ENCODE measurements at places on chromosomes 1 and 21. TPM values are rescaled to one million over a fixed set of nuclear protein-coding genes. Genes with fewer than 3 reads are reported as not detected.

DNA sequence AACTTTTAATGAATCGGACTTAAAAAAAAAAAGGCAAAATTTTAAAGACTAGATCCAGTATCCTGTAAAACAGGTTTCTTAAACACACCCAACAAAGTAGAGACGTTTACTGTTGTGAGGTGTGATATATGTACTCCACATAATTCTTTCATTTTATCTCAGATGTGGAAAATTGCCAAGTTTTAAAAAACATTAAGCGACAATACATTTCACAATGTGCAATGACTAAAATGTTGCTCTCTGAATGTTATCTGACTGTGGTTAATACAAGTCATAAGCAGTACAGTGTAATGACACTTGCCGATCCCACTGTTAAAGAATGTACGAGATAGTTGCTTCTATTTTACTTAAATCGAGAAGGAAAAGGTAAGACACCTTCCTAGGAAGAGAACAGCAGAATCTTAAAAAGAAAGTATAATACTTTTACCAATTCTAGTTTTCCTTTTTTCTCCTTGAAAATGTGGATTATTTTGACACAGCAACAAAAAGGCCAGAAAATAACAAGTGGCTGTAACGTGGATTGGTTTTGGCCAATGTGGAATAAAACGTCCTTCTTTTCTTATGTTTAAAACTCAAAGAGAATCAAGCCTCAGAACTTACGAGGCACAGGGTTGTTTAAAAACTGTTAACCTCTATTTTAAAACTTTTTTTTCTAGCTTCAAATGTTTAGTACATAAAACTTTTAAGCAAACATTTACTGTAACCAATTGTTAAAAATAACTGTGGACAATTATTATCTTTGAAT lies 51.4 kb downstream of the TP53BP2 start:
- no peak for DNase-seq

DNA sequence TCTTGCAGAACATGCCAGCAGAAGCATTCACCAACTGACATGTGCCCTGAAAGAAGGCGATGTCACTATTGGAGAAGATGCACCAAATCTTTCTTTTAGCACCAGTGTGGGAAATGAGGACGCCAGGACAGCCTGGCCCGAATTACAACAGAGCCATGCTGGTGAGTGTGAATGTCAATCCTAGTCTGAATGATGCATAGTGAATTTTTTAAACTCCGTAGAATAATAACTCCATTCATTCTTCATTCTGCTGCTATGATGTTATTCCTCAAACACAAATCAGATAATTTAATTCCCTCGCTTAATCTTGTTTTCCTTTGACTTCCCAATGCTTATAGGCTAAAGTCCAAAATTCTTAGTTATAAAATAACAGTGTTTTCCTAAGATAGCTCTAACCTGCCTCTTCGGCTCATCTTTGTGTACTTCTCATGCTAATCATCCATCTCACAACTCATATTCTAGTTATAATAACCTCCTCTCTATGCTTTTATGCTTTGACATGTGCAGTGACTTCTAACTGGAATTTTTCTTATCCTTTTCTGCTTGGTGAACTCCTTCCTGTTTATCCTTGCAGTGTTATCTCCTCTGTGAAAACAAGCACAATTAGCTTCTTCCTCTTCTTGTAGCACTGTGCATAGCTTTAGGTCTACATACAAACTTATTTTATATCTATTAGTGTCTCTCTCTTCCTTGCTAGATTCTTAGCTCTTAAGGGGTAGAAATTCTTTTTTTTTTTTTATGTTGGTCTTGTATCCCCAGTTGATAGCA lies 14.4 kb downstream of the SDCCAG8 start:
- no peak for DNase-seq

DNA sequence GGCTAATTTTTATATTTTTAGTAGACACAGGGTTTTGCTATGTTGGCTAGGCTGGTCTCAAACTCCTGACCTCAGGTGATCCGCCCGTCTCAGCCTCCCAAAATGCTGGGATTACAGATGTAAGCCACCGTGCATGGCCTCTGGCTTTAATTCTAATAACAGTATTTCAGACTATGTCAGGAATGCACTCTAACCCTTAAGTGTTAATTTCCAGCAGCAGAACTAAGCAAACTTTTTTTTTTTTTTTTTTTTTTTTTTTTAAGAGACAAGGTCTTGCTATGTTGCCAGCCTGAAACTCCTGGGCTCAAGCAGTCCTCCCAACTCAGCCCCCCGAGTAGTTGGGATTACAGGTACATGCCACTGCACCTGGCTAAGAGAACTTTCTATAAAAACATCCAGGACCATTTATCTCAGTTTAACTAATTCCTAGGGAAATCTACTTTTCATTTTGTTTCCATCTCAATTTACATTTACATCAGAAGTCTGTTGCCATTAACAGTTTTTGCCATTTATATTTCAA lies 6.5 kb downstream of the DCAF8 start:
- DNase-seq: no peak

DNA sequence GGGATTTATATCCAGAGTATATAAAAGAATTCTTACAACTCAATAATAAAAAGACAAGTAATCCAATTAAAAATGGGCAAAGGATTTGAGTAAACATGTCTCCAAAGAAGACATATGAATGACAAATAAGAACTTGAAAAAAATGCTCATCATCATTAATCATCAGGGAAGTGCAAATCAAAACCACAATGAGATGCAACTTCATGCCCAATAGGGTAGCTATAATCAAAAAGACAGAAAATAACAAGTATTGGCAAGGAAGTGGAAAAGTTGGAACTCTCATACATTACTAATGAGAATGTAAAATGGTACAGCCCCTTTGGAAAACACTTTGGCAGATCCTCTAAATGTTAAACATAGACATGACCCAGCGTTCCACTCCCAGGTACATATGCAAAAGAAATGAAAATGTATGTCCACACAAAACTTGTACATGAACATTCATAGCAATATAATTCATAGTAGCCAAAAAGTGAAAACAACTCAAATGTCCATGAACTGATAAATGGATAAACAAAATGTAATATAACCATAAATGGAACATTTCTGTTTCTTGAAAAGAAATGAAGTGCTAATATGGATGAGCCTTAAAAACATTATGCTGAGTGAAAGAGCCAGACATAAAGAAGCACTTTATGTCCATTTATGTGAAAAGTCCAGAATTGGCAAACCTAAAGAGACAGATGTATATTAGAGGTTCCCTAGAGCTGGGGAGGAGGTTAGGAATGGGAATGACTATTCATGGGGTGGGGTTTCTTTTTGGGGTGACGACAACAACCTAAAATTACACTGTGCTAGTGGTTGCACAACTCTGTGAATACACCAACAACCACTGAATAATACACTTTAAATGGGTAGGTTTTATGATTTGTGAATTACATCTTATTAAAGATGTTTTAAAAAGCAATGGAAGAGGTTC lies 259.7 kb downstream of the RHOU start:
- DNase-seq: no peak

GRCh38 chr1:12553963-12554362 lies 64.0 kb downstream of the DHRS3 start:
- no peak for DNase-seq

DNA sequence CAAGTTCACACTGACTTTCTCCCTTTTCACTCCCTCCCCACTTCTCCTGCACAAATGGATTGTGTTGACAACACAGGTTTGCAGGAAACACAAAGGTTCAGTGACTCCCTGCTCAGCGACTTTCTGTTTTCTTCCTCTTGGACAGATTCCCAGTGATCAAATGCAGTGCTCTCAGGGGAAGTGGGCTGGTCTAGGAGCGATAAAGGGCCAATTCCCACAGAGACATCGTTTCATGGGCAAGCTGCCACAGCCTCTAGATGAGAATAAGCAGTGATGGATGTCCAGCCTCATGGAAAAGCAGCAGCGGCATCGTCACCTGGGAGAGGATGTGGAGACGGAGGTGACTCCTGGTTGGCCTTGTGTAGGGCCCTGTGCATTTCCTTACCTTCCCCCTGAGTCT lies 30.6 kb downstream of the FYB2 start:
- peak; percentile 49 for DNase-seq

- DNase-seq: no peak
These were observed 199.1 kb upstream of the TMPRSS15 start for GRCh38 chr21:18602711-18603110.

- DNase-seq: no peak
These were observed 6.0 kb upstream of the CD55 start for GRCh38 chr1:207315435-207315834.

- DNase-seq: no peak
These were observed 49.1 kb upstream of the CPLANE2 start for GRCh38 chr1:16286122-16286521.

- DNase-seq: no peak
These were observed 86.2 kb downstream of the ZBTB18 start for GRCh38 chr1:244137276-244137675.

DNA sequence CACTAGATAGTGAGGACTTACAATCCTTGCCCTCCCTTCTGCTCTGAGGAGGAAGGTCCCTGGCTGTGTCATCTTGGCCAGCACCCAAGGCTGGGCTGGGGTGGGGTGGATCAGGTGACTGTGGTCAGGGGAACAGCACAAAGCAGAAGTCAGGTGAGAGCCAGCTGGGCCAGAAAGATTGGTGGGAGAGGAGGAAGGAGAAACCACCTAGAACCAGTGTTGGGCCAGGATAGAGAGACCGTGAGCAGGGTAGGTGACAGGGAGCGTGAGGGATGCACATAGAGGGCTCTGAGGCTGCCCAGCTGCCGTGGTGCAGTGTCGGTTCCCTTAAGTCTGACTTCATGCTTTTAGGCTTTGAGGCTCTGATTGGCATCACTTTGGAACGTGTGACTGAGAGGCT lies 22.7 kb downstream of the NCF2 start:
- DNase-seq: peak; percentile 51

DNA sequence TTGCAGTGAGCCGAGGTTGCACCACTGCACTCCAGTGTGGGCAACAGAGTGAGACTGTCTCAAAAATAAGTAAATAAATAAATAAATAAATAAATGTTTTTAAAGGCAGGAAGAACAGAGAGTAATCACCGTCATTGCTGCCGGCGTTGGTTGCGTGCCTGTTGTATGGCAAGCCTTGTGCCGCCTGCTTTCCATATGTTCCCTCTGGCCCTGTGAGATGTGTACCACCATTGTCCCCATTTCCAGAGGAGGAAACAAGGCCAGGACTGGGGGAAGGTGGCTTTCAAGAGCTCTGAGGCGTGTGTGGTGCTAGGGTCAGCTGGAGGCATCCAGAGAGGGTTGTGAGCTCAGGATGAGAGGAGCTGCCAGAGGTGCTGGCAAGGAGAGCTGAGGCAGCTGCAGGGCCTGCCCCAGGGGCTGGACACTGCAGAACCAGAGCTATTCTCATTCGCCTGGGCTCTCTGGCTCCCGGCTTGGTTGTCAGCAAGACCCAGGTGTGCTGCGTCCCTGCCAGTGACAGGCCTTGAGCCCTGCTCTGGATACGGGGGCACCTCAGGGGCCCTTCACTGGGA lies 5.2 kb upstream of the MARCKSL1 start:
- no peak for DNase-seq

- no peak for DNase-seq
These were observed 15.6 kb upstream of the CA6 start for GRCh38 chr1:8930116-8930515.

GRCh38 chr1:224106568-224107281 lies 7.2 kb upstream of the FBXO28 start:
- no peak for DNase-seq

- DNase-seq: no peak
These were observed 16.9 kb upstream of the KIAA0040 start for GRCh38 chr1:175209493-175209921.

DNA sequence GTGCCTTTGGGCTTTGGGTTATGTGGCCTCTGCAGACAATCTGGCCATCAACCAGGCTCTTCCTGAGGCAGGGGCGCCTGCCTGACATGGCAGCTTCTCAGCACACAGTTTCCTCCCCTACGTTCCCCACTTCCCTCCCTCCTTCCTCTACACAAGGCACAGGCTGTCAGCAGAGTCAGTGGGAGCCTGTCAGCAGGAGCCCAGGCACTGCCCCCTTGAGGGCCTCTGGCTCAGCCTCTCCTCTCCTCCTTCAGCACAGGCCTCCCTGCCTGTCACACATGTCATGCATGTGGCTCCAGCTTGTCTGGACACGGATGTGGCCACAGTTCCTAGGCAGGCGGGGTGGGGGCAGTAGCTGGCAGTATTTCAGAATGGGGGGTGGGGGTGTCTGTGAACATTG lies 52.2 kb upstream of the ARTN start:
- DNase-seq: peak; percentile 27

GRCh38 chr1:43558346-43558841 lies 27.7 kb downstream of the PTPRF start:
- no peak for DNase-seq

DNA sequence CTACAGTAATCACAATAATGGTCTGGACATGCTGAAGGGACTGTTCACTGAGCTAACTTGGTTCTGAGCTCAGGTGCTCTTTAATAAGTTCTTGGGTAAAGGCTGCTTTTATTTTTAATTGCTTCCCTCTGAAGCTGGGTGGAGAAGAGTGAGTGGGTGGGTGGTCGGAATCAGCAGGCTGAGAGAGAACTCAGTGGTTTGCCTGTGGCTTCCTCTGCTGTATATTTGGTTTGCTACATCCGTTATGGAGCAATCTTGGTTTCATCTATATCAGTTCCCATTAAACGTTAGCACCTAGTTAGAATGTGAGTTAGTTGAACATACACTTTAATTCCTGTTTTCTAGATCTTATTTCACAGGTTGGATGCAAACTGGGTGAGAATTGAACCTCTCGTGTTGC lies 23.3 kb downstream of the CNIH4 start:
- no peak for DNase-seq

- DNase-seq: peak; percentile 3
These were observed 18.1 kb downstream of the COL6A1 start for GRCh38 chr21:45999581-46000181.

DNA sequence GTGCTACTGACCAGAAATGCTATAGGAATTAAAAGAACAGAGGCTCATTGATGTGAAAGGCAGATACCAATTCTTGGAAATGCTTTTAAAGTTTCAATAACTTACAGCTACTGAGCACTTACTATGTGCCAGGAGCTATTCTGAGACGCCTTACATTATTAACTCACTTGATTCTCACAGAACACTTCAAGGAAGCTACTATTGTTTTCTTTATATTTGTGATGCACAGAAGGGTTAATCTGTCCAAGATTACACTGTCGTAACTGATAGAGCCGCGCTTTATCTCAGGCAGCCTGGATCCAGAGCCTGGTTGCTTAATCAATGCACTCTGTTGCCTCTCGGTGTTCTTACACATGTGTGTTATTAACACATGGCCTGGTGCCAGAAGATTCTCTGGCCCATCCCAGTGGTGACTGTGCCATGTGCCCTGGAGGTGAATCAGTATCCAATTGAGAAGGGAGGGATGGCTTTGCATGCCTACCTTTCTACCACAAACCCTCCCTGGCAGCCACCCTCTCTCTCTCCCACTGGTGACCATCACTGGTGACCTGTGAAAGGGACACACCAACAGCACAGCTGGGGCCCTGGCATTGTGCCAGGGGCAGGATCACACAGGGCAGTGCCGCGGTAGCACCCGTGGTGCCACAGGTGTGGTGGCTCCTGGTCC lies 8.8 kb downstream of the FMO1 start:
- no peak for DNase-seq

GRCh38 chr1:41868241-41868998 lies 50.3 kb downstream of the HIVEP3 start:
- no peak for DNase-seq

The LRRIQ3 gene
- 0.19 TPM for polyA plus RNA-seq

The GLIS1 gene
- polyA plus RNA-seq: 0.06 TPM

The SPRR2A gene
- polyA plus RNA-seq: not detected

The DNAJC16 gene
- polyA plus RNA-seq: 6.4 TPM

The RGS18 gene
- polyA plus RNA-seq: 0.66 TPM

The FAM72A gene
- polyA plus RNA-seq: 1.3 TPM
